CD4-positive, alpha-beta memory T cell (primary cell): ENCODE measurements at places on chromosomes 2 and 18. TPM values are rescaled to one million over a fixed set of nuclear protein-coding genes. Genes with fewer than 3 reads are reported as not detected.

DNA sequence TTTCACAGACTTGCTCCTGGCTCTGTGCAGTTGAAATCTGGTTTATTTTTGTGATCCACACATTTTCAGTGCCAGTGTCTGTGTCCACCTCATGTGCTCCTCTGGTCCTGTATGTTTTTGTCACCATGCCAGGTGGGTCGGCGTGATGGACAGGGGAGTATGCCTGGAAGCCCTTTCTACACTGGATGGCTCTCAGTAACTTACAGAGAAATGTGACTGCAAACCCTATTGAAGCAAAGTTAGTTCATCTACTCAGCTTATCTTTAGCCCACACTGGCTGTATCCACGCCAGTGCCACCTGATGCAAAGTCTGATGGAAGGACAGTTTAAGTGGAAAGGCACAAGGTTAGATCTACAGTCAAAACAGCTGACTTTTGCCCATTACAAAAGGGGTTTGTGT, 4.3 kb downstream of the IMPA2 start:
- H3K27me3 ChIP-seq = no peaks in the 10 kb centered on the region
- H3K36me3 ChIP-seq = no peaks in the 10 kb centered on the region
- no peak overlapping the region for H3K27ac ChIP-seq

GRCh38 chr2:114762986-114763385, 320.5 kb downstream of the DPP10 start:
- H3K4me3 ChIP-seq = no peak overlapping the region
- no peak overlapping the region for H3K27ac ChIP-seq
- H3K4me1 ChIP-seq = no peaks in the 10 kb centered on the region
- H3K27me3 ChIP-seq = no peaks in the 10 kb centered on the region

- DNase-seq = no peak
- H3K36me3 ChIP-seq = no peaks in the 10 kb centered on the region
Observed at GRCh38 chr2:182133195-182133891, 147.7 kb downstream of the PPP1R1C start.

DNA sequence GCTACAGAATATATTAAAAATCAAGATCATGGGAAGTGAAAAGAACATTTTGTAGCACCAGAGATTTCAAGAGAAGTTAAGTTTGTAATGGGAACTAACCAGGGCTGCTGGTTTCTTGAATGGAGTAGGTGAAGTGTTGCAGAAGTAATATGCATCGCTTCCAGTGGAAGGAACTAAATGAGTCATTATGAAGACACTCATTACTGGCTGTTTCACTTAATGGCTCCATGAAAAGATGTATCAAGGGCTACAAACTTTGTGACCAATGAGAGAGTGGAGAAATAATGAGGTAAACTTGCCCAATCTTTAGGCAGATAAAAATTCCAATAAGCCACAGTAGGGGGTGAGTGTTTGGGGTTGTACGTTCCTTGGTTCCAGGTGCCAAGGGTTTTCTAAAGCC, 380.4 kb upstream of the POU3F3 start:
- no peaks in the 10 kb centered on the region for H3K36me3 ChIP-seq
- no peaks in the 10 kb centered on the region for H3K4me1 ChIP-seq
- no peak overlapping the region for H3K4me3 ChIP-seq

FBXO48 gene
- total RNA-seq = 6.4 TPM

- H3K4me1 ChIP-seq = peaks cover 15% of the 10 kb centered on the region
- no peak overlapping the region for H3K27ac ChIP-seq
- H3K36me3 ChIP-seq = no peaks in the 10 kb centered on the region
Observed at GRCh38 chr2:109128048-109128615, 873 bp upstream of the SH3RF3 start.

- H3K27me3 ChIP-seq = no peaks in the 10 kb centered on the region
- no peaks in the 10 kb centered on the region for H3K36me3 ChIP-seq
- no peaks in the 10 kb centered on the region for H3K4me1 ChIP-seq
- no peak overlapping the region for H3K4me3 ChIP-seq
Observed at GRCh38 chr2:173288561-173288960, 66.1 kb upstream of the CDCA7 start.

DNA sequence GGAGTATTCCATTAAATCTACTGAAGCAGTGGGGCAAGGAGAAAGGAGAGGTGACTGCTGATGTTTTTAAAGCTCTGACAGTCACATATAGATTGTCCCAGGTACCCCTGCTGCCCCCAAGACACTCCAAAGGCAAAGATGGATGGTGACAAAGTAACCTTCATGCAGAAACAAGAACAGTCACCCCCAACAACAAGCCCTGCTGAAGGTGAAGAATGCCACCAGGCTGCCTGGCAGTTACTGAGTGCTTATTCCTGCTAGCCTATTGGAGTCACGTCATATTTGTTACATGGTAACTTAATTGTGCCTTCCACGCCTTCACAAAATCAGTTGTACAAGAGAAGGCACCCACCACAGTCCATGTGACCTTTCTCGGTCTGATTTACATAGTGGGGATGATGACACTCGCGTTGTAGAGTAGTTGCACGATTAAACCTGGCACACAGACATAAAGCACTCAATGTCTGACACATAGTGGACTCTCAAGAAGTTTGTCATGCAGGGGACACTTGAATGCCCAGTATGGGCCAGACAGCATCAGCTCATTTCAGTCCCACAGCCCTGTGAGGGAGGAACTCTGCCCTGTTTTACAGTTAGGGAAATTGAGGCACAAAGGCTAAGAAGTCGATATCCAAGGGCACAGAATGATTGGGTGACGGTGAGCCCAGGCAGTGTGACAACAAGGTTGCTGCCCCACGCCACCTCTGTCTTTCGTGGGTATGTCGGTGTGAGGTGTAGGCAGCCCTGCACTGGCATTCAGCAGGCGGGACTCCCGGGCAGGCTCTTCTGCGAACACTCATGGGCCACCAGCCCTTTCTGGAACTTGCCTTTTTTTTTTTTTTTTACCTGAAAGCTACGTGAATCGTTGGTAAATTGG, 62.7 kb downstream of the ZCCHC2 start:
- no peak overlapping the region for H3K4me3 ChIP-seq
- no peaks in the 10 kb centered on the region for H3K36me3 ChIP-seq
- H3K4me1 ChIP-seq = peaks cover 27% of the 10 kb centered on the region
- no peak for DNase-seq
- H3K27me3 ChIP-seq = no peaks in the 10 kb centered on the region

- no peak for DNase-seq
- no peak overlapping the region for H3K27ac ChIP-seq
- H3K36me3 ChIP-seq = no peaks in the 10 kb centered on the region
- H3K4me1 ChIP-seq = peaks cover 9% of the 10 kb centered on the region
- H3K4me3 ChIP-seq = no peak overlapping the region
Observed at GRCh38 chr2:102184568-102184967, 2.3 kb upstream of the IL1RL2 start.

DNA sequence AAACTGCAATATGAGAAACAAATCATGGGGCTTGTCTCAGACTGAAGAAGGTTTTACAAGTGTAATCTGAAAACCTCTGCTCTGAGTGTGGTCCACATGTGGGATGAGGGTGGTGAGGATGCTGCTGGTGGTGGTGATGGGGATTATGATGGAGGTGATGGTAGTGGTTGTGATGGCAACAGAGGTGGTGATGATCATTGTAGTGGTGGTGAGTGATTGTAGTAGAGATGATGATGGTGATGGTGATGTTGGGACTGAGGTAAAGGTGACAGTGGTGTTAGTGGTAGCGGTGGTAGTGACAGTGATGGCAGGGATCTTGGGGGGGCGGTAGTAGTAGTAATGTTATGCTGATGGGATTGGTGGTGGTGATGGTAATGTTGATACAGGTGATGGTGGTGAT, 217.8 kb downstream of the ANAPC1 start:
- H3K27me3 ChIP-seq = no peaks in the 10 kb centered on the region
- H3K4me1 ChIP-seq = peaks cover 8% of the 10 kb centered on the region
- H3K36me3 ChIP-seq = no peaks in the 10 kb centered on the region
- no peak for DNase-seq

- H3K36me3 ChIP-seq = no peaks in the 10 kb centered on the region
- H3K4me1 ChIP-seq = no peaks in the 10 kb centered on the region
- H3K27me3 ChIP-seq = no peaks in the 10 kb centered on the region
Observed at GRCh38 chr2:219737270-219737691, 109.9 kb downstream of the SLC4A3 start.

DNA sequence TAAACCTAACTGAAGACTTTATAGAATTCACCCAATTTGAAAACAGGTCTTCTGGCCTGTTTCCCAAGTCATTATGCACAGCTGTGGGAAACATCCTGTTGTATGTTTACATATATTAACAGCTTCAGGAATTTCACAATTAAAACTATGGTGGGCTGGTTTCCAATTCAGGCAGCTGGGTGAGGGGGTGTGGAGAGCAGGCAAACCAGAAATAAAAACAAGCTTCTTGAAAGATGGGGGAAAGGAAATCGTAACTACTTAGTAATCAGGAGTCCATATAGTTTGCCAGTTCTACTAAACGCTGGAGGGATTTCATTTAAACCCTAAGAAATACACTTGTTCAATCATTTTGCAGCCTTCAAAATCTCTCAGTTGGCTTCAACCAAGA, 22.8 kb downstream of the ATP8B1 start:
- no peak overlapping the region for H3K27ac ChIP-seq
- H3K27me3 ChIP-seq = no peaks in the 10 kb centered on the region
- H3K4me1 ChIP-seq = no peaks in the 10 kb centered on the region
- no peaks in the 10 kb centered on the region for H3K36me3 ChIP-seq

DNA sequence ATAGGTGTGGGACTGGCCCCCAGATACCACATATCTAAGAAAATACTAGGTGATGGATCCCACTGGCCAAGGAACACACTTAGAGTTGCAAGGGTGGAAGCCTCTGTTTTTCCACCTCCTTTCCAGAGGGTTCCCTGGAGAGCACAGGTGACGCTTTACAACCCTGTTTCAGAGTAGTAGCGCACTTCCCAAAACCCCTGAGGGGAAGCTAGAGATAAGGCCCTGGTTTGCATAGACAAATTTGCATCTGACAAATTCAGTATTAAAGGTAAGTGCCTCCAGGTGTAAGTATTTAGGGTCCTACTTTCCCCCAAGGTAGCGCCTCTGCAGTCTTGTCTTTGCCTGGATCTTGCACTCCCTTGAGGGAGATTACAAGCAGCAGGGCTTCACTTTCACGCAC, 474 bp upstream of the CERKL start:
- H3K4me3 ChIP-seq = no peak overlapping the region
- H3K27me3 ChIP-seq = peaks cover 9% of the 10 kb centered on the region
- H3K27ac ChIP-seq = no peak overlapping the region
- no peaks in the 10 kb centered on the region for H3K36me3 ChIP-seq
- no peak for DNase-seq

DNA sequence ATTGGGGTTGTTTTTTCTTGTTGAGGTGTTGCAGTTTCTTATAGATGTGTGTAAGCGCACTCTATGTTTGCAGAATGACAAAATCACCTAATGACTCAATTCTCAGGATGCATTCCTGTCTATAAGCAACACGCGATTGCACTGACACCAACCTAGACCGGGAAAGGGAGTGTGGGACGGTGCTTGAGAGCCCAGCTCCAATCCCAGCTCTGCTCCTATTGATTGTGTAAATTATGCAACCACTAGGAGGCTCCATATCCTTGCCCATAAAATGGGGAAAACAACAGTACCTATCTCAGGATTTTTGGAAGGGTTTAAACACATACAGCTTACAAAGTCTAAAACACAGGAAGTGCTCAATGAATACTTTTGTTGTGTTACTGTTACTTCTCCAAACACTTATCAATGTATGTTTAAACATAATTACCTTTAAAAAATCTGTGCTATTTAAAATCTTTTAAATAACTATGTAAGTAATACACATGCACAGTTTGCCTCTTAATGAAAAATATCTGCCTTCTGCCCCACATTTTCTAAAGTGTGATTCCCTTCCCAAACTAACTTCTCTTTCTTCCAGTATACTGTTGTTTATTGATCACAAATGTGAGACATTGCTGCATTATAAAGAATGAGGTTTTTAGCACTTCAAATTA, 132.5 kb downstream of the SPHKAP start:
- no peaks in the 10 kb centered on the region for H3K4me1 ChIP-seq
- H3K27ac ChIP-seq = no peak overlapping the region
- no peak for DNase-seq
- H3K36me3 ChIP-seq = no peaks in the 10 kb centered on the region

NR4A2 gene
- total RNA-seq = 2.1 TPM

GRCh38 chr18:74773171-74773624, 175.5 kb downstream of the ZNF407 start:
- H3K4me3 ChIP-seq = no peak overlapping the region
- no peaks in the 10 kb centered on the region for H3K36me3 ChIP-seq
- H3K4me1 ChIP-seq = no peaks in the 10 kb centered on the region
- H3K27me3 ChIP-seq = no peaks in the 10 kb centered on the region
- no peak for DNase-seq

IL36A gene
- total RNA-seq = not detected

- no peak overlapping the region for H3K27ac ChIP-seq
- no peaks in the 10 kb centered on the region for H3K36me3 ChIP-seq
- H3K4me1 ChIP-seq = no peaks in the 10 kb centered on the region
- no peak for DNase-seq
- no peaks in the 10 kb centered on the region for H3K27me3 ChIP-seq
Observed at GRCh38 chr2:223855426-223855825, 18.0 kb upstream of the AP1S3 start.

DNA sequence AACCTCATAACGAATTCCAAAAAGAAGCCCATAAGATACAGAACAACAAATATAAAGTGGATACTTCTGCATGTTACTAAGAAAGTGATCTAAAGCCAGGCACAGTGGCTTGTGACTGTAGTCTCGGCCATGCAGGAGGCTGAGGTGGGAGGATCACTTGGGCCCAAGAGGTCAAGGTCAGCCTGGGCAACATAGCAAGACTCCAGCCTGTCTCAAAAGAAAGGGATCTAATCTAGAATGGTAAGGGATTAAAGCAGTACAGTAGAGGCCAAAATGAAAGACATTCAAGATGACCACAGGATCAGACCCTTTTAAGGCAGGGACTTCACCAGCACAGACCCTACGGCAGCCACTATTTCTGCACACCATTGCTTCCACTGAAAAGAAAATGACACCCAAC, 3.8 kb downstream of the COBLL1 start:
- H3K27me3 ChIP-seq = no peaks in the 10 kb centered on the region
- H3K27ac ChIP-seq = no peak overlapping the region
- H3K4me1 ChIP-seq = no peaks in the 10 kb centered on the region
- DNase-seq = no peak

TXNDC2 gene
- total RNA-seq = not detected

ARHGAP28 gene
- not detected for total RNA-seq

CCDC85A gene
- total RNA-seq = not detected

DNA sequence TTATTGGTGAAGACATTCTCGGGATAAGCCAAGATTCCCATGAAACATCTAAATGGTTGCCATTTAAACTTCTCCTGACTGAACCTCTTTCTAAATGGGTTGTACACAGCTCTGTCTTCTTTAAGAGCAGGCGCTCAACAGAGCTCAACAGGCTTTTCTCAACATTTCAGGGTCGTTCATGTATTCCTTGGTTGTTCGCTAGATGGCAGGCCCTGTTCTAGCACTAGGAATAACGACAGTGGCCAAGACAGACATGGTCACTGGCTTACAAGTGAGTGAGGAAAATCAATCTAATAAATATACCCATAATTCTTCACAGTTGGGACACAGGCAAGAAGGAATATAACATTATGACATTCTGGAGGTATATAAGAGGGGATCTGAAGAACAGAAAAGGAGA, 154.5 kb downstream of the SMAD2 start:
- no peak for DNase-seq
- H3K27ac ChIP-seq = no peak overlapping the region
- H3K27me3 ChIP-seq = no peaks in the 10 kb centered on the region
- H3K36me3 ChIP-seq = no peaks in the 10 kb centered on the region
